Mucosa of gallbladder (tissue), 1 donor: ENCODE measurements at places on chromosomes 5 and 9. TPM values are rescaled to one million over a fixed set of nuclear protein-coding genes. Genes with fewer than 3 reads are reported as not detected.
A peak's percentile ranks its signal among the peaks of the same experiment; 100 is the strongest.

DNA sequence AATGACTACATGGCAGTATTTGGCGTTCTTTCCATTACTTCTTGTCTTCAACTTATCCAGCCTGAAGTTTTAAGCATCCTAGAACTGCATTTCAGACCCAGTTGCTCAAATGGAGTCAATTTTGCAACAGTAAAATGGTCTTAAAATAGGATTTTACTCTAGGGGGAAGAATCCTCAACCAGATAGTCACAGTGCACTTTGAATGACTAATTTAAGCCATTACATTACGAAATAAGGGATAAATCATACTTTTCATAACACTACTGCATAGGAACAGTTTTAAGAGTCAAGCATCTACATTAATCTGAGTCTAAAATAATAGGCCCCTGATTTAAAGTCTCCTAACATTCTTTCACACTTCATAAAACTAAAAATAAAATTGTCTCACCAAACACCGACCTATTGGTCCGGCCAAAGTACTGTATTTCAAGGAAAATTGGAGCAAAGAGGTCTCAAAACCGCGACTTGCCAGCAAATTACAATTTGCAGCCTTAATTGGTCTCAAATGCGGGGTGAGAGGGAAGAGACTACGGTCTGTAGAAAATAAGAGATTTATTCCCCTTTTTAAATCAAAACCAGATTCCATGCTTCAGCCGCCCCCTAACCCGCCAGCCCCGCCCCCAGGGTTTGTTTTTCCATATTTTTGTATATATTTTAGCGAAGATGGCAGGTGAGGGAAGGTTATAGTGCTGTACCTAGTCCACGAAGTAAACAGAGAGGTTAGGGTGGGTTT is 1.2 kb upstream of the SMARCA2 start:
- DNase-seq: no peak

The CDH12 gene
- total RNA-seq: 0.09 TPM

DNA sequence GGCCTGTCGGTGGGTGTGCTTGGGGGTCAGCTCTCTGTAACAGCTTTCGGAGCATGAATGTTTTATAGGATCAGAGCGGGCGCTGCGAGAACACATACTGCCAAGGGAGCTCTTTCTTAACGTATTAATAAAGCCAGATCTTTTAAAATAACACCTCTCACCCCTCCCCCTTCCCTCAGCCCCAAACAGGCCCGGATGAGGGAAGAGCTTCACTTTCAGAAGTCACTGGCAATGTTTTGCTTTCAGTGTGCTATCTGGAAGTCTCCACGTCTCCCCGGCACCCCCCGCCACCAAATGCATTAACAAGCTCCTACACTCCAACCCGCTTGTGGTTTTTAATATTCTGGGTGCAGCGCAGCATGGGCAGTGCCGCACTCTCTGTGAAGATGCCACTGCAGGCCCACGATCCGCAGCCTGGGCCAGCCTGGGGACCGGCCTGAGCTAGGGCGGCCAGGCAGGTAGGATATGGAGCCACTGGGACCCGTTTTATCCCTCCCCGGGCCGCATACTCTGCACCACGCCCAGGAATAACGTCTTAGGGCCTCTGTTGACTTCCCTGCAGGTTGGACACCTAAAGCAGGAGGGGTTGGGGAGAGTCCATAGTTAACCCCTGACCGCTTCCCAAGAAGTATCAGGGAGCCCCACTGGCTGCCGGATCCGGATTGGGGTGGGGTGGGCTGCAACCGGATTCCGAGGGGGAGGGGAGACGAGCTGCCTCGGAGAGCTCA is 12.6 kb downstream of the NR2F1 start:
- no peak for DNase-seq

- DNase-seq: peak; percentile 47
Measured at GRCh38 chr5:67773411-67774266, 441.9 kb upstream of the PIK3R1 start.

DNA sequence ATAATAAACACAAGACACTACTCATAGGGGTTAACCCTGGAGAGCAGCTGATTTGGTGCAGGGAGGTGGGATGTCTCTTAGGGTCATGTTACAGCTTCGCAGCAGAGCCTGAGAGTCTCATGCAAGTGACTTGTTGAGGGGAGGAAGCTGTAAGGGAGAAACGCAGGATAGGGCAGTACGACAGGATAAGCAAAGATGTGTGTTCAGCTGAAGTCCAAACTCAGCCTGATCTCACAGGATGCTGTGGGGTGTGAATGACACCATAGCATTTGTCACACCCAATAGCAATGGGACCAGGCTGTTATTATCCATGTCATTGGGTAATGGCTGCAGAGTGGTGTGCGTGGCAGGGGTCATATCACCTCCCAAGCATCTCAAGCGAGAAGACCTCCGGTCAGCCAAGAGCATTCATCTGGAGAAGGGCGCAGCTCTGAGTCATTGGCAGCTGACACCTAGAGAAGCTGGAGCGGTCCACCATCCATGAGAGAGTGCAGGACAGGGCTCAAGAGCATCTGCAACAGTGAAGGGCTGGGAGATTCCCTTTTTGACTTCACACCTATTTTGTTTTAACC is 49.2 kb upstream of the RPL26L1 start:
- DNase-seq: no peak

DNA sequence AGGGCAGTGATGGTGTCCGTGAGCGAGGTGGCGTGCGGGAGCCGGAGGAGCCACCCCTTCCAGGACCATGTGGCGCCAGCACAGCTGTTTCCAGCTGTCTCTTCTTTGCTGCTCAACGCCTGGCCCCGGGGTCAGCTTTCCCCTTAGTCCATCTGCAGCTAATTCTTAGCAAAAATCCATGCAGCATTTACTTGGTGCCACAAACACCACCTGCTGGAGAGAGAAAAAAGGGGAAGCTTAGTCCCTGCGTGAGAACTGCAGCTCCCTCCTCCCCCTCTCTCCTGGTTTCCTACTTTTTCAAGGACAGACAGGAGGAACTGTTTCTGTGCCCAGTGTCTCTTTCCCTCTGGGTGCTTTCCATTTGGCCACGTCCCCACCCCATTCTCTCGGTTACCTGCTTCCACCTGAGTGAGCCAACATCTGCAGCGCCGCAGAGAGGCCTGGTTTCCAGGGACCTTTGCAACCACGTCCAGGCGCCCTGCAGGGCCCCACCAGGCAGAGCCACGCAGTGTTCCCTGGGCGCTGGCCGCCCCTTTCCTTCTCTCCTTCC is 3.4 kb downstream of the SLC6A19 start:
- peak; percentile 63 for DNase-seq

DNA sequence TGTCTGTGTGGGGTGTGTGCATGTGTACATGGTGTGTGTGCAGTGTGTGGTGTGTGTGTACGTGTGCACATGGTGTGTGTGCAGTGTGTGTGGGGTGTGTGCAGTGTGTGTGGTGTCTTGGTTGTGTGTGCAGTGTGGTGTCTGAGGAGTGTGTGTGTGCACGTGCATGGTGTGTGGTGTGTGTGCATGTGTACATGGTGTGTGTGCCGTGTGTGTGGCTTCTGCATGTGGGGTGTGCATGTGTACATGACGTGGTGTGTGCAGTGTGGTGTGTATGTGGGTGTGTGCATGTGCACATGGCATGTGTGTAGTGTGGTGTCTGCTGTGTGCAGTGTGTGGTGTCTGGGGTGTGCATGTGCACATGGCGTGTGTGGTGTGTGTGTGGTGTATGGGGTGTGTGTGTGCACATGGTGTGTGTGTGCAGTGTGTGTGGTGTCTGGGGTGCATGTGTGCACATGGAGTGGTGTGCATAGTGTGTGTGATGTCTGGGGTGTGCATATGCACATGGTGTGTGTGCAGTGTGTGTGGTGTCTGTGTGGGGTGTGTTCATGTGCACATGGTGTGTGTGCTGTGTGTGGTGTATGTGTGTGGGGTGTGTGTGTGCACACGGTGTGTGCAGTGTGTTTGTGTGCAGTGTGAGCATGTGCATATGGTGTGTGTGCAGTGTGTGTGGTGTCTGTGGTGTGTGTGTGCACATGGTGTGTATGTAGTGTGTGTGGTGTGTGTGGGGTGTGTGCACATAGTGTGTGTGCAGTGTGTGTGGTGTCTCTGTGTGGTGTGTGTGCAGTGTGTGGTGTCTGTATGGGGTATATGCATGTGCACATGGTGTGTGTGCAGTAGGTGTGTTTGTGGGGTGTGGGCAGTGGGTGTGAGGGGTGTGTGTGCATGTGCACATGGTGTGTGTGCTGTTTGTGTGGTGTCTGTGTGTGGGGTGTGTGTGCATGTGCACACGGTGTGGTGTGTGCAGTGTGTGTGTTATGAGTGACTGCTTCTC is 40.6 kb upstream of the ZNG1F start:
- no peak for DNase-seq

- no peak for DNase-seq
Measured at GRCh38 chr9:94648185-94648584, 8.9 kb upstream of the FBP1 start.

The MVB12B gene
- 13.3 TPM for total RNA-seq

The ARID3C gene
- not detected for total RNA-seq

GRCh38 chr9:22241024-22241423 is 205.6 kb upstream of the DMRTA1 start:
- DNase-seq: no peak

The CCNO gene
- total RNA-seq: 14.4 TPM

- no peak for DNase-seq
Measured at GRCh38 chr5:142881784-142882126, 111.6 kb downstream of the ARHGAP26 start.

GRCh38 chr5:122182491-122182921 is 53.2 kb downstream of the ZNF474 start:
- DNase-seq: no peak
